ENCODE measurements at places on chromosomes 12 and 14.
A peak's percentile ranks its signal among the peaks of the same experiment; 100 is the strongest.

DNA sequence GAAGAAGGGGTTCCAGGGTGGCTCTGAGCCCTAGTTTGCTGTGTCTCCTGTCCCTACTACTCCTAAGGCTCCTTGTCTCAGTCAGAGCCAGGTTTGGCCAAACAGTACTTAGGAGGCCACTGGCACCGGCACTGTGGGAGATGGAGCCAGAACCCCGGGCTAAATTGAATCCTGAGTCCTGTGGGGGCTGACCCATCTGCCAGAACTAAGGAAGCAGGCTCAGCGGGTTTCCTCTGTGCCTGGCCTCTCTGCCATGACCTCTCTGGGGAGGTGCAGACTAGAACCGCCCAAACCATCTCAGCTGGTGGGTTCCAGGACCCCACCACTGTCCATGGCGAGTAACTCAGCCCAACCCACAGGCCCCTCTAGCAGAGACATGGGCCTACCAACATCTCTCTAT lies 5.5 kb downstream of the ACTN1 start:
- DNase-seq = no peak

DNA sequence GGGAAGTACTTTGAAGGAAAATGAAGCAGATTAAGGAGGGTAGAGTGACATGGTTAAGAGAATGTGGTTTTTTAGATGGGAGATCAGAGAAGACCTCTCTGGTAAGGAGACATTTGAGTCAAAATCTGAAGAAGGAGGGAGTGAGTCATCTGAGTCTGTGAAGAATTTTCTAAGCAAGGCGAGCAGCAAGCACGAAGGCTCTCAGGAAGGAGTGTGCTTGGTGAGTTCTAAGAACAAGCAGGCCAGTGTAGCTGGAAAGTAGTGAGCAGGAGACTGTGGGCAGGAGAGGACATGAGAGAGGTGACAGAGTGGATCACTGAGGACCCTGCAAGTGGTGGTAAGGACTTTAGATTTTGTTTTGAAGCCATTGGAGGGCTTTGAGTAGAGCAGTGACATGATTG lies 76.3 kb upstream of the FUT8 start:
- DNase-seq = peak; percentile 6

DNA sequence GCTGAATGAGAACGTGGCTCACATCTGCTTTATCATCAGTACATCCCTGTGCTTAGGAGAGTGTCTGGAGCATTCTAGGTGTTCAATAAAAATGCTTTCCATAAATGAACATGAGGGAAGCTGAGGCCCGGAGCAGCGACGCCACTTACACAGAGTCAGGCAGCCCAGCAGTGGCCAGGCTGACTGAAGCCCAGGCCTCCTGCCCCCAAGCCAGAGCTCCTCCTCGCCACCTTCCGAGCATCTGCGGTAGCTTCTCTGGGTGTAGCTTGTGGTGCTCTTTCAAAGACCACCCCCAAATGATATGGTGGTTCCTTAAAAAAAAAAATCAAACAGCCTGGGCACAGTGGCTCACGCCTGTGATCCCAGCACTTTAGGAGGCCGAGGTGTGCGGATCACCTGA lies 88.8 kb downstream of the FBXL14 start:
- no peak for DNase-seq

GRCh38 chr14:91412939-91413338 lies 4.7 kb downstream of the CCDC88C start:
- DNase-seq = no peak

GRCh38 chr14:87005280-87005679 lies 987.7 kb downstream of the GALC start:
- no peak for DNase-seq

DNA sequence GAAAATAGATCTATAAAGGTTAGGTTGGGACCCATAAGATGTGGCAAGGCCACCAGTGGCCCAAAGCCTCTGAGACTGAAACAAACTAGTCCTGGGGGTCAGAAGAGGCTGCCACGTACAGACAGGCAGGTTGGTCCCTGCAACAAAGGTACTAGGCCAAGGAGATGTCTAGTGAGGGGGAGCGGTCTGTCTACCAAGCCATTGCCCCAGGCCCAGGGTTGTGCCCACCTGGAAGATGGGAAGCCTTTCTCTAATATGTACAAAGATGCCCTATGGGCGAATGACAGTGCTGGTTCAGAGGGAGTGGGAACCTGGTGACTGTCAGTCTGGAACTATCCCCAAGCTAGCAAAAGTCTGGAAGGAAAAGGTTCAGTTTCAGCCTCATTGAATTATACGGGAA lies 233.2 kb downstream of the RBM19 start:
- no peak for DNase-seq

DNA sequence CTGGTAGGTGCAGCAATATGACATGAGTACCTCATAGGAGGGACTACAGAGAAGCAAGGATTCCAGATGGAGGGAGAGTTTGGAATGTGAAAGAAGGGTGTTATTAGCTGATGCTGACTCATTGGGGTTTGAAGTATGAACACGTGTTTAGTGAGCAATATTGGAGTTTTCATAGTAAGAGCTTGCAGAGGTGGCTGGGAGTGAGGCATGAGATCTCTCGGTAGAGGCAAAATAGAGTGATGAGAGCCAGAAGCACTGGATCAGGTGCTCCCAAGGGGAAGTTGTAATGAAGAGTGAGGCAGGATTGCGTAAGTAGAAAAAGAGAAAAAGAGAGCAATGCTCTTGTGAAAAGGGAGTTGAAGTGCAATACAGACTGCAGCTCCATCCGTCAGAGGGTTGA lies 42.1 kb downstream of the MGST1 start:
- DNase-seq = no peak

- no peak for DNase-seq
Measured at GRCh38 chr14:53534841-53535240, 381.7 kb upstream of the DDHD1 start.

- DNase-seq = no peak
Measured at GRCh38 chr12:3772380-3772779, 19.5 kb upstream of the CRACR2A start.

DNA sequence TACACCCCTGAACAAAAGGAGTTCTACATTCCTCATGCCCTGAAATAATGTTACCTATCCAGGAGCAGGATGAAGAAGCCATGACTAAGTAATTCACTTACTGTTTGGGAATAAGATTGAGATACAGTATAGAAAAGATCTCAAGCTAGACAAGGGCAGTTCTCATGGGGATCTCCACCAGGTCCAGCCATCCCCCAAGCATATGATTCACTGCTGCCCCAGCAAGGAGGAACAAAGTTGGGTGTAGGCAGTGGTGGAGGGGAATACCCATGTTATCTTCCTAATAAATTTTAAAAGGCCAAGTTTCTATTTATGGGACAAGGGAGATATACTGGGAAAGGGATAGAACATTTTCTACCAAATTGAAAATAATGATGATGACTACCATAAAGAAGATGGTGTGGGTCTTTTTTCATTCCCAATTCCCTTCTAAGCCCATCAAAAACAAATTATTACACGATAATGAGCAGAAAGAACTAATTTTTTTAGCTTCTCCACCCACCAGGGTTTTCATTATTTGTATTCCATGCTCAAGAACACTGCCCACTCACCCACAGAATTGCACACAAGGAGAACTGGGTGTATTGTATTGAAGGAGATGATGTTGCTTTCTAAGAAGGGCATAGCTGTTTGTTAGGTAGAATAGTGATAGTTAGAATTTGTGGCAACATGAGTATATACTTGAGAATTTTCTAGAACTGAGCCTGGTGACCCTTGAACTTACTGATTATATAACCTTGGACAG lies 204.6 kb downstream of the BTG1 start:
- DNase-seq = no peak
